ENCODE measurements at places on chromosomes 7 and 10.
A peak's percentile ranks its signal among the peaks of the same experiment; 100 is the strongest.

GRCh38 chr7:71766016-71766415 is 634.1 kb downstream of the GALNT17 start:
- no peak for DNase-seq

DNA sequence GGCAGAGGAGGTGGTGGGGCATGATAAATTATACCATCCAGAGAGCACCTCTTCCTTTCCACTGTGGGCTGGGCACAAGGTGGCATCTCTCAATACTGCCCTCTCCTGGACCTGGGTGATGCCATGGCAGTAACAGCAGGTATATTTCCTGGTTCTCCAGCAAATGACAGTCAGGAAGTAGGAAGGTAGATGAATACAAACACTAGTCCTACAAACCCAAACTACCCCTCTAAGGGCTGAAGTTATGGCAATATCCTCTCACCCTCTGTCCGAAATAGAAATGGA is 1004.9 kb downstream of the KCNMA1 start:
- DNase-seq, result no peak

DNA sequence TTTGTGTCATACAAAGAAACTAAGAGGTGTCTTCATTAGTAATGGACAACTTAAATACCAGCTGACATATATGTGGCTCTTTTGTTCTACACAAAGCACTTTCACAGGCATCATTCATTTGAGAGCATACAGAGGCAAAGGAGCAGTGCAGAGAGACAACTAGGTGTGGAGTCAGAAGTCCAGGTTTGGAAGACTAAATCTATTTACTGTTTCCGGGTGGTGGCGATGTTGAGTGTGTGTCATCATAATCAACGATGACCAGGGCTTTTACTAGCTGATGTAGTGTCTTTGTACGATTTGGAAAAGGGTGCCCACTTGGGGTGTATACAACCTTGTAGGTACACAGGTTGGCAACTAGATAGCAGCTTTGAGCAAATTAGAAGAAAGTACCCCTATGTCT is 195.5 kb upstream of the CCDC6 start:
- no peak for DNase-seq

- DNase-seq, result no peak
These were observed 12.2 kb downstream of the UBE3C start for GRCh38 chr7:157150882-157151281.

GRCh38 chr7:101924171-101924570 is 106.7 kb downstream of the CUX1 start:
- DNase-seq, result no peak

GRCh38 chr10:80694930-80695329 is 157.2 kb downstream of the SH2D4B start:
- DNase-seq, result no peak

DNA sequence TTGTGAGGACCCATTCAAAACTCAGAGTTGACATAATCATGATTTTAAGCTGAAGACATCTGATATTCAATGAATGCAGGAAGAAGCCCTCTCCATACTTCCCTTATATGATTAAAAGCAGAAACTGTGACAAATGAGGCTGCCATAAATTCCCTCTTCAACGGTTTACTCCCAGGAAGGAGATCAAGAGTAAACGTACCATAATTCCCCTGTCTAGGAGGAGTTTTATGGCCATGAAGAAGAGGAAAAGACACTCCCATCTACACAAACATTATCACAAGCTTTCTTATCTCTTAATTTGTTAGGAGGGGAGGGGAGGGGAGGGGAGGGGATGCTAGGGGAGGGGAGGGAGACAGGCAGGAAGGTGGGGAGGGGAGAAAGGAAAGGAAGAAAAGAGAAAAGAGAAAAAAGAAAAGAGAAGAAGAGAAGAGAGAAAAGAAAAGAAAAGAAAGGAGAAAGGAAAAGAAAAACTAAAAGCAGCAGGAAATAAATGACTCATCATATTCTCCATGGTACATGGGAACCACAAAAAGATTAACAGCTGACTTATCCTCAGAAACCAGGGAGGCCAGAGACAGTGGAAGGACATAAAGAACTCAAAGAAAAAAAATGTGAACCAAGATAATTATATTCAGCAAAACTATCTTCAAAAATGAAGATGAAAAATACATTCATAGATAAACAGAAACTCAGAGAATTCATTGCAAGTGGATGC is 121.6 kb downstream of the ALOX5 start:
- DNase-seq, result no peak

GRCh38 chr7:22577470-22578001 is 77.5 kb upstream of the STEAP1B start:
- DNase-seq, result peak; percentile 91

GRCh38 chr10:1468811-1469210 is 268.5 kb downstream of the ADARB2 start:
- DNase-seq, result no peak

GRCh38 chr7:112843151-112843550 is 53.0 kb upstream of the TMEM168 start:
- DNase-seq, result no peak

DNA sequence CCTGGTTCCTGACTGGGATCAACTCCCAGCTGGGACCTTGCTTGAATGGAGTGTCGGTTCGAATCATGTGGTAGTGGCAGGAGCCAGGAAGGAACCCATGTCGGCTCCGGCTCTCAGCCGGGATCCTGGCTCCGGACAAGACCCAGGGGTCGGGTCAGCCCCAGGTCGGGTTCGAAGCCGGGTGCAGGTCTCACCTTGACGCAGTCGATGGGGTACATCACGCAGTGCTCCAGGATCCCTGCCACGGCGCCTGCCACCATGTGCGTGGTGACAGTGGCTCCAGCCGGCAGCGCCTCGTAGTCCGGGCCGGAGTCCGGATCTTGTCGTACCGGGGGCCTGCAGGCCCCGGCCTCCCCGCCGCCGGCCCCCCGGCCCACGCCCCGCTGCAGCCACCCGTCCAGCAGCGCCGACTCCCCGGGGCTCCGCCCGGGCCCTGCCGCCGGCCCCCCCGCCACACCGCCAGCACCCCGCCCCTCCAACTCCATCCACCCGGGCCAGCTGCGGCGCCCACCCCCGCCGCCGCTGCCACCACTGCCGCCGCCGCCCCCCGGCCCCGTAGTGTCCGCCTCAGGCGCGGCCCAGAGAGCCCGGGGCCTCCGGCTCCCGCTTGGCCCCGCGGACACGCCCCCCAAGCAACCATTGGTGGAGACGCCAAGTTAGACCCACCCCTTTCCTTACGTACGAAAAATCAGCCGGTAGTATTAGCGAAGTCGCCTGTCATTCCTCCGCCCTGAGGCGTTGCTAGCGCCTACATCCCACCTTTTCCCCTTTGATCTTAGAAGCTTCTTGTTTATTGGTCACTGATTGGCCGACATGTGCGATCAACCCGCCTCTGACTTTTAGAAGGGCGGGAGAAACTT is at the start of gene SLC25A28:
Gene SLC25A28, minus strand, starts transcription at position 589 of the 860 bp plus-strand sequence. Its CDS starts 104 bp downstream, at position 485.
- DNase-seq, result peak; percentile 100

DNA sequence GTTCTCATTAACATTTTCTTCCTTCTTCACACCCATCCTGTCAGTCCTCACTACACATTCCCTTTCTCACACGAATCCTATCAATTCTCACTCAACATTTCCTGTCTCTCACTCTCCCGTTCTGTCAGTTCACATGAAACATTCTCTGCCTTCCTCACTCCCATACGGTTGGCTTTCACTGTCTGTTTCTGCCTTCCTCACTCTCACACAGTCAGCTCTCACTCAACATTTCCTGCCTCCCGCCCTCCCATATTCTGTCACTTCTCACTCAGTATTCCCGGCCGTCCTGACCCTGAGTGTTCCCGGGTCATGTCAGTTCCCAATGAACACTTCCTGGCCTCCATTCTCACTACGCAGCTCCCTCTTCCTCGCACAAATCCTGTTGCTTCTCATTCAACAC is 61.5 kb downstream of the DYNC2I1 start:
- DNase-seq, result no peak

- DNase-seq, result no peak
These were observed 38.9 kb downstream of the GLRX3 start for GRCh38 chr10:130175074-130175473.

- no peak for DNase-seq
These were observed 126.8 kb downstream of the WDR37 start for GRCh38 chr10:1183033-1183396.

DNA sequence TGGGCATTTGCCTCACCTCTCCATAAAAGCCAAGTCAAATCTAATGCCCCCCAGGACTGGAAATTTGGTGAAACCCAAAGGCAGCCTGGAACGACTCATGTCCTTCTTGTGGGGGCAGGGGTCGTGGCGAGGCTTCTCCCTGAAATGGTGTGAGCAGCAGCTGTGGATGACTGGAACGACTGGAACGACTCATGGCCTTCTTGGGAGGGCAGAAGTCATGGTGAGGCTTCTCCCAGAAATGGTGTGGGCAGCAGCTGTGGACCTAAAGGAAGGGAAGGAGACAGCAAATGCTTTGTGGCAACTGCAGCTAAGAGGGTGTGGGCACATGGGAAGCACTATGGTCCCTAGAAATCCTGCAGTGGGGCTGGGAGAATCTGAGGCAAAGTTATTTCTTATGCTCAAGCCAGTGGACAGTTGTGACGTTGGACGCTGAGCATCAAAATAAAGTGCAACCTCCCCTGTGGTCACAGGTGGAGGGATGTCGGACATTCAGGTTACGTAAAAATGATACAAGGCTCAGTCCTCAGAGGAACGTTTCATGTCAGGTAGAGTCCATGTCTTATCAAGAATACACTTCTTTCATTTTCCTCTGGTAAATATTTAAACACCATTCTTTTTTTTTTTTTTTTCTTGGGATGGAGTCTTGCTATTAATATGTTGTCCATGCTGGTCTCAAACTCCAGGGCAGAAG is 107.0 kb upstream of the KIF5B start:
- DNase-seq, result no peak

DNA sequence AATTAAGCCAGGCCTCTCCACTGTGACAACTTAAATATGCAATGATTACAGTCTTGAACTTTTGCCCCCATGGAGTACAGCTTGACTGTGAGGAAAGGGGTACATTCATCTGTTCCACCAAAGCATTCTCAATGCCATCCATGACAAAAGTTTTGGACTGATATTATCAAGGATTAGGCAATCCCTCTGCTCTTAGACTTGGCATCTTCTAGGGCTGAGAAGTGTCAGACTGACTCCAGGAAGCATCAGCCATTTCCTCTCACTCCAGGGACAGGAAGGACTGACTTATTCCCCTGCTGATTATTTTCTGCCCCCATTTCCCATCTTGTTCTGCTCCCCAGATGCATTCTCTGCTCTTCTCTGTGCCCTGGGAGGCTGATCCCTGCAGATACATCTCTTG is 69.7 kb downstream of the ZNF365 start:
- no peak for DNase-seq

GRCh38 chr7:47572094-47572445 is 9.8 kb downstream of the TNS3 start:
- no peak for DNase-seq

DNA sequence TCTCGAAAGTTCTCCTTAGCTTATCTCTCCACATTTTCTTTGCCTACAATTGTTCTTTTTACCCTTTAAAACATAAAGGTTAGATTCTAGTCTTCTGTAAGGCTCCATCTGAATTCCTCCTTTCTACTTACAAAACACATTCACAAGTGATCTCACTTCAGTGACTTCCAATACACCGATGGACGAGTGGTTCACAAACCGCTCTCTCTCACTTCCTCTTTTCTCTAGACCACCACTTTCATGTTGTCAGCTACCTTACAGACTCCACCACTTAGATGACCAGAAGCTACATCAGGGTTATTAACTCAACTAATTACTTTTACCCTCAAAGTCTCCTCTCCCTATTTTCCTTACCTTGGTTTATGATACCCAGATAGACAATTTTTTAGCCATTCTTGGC is 11.8 kb downstream of the MET start:
- no peak for DNase-seq

DNA sequence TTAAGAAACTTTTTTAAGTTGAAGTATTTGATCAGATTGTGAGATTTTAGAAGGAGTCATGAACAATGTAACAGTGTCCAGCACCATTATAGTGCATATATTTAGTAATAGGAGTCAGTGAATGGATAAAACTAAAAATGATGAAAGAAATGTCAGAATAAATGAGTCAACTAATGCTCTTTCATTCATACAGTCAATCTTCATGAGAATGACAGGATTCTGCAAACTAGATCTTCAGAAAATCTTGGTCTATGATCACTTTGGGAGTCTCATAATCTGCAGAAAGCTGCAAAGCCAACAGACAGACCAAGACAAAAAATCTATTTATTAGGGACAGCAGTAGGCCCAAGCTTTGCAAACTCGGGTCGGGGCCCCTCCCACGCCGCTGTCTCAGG is 710 bp downstream of the RNLS start:
- DNase-seq, result no peak

DNA sequence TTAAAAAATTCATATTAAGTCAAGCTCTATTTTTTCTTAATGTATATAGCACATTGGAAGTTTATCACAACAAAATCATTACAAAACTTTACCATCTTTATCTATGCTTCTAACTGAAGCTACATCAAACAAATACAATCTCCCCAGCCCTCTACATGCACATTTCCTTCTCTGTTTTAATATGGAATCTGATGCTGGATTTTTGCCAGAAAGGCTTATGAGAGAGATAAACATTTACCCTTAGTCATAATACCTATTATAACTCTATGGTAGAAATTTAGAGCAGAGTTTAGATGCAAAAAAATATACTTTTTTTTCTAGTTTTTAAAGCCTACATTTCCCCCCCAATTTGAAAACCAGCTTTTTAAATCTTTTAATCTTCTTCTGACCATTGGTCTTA is 1198.6 kb downstream of the GATA3 start:
- DNase-seq, result no peak

GRCh38 chr7:54833001-54833467 is 74.0 kb upstream of the SEC61G start:
- no peak for DNase-seq

- no peak for DNase-seq
These were observed 114.1 kb upstream of the MACROH2A2 start for GRCh38 chr10:69938541-69938991.

GRCh38 chr7:106630648-106631047 is 30.3 kb downstream of the CCDC71L start:
- DNase-seq, result no peak

GRCh38 chr7:24727154-24728120 is 29.8 kb downstream of the GSDME start:
- DNase-seq, result no peak

DNA sequence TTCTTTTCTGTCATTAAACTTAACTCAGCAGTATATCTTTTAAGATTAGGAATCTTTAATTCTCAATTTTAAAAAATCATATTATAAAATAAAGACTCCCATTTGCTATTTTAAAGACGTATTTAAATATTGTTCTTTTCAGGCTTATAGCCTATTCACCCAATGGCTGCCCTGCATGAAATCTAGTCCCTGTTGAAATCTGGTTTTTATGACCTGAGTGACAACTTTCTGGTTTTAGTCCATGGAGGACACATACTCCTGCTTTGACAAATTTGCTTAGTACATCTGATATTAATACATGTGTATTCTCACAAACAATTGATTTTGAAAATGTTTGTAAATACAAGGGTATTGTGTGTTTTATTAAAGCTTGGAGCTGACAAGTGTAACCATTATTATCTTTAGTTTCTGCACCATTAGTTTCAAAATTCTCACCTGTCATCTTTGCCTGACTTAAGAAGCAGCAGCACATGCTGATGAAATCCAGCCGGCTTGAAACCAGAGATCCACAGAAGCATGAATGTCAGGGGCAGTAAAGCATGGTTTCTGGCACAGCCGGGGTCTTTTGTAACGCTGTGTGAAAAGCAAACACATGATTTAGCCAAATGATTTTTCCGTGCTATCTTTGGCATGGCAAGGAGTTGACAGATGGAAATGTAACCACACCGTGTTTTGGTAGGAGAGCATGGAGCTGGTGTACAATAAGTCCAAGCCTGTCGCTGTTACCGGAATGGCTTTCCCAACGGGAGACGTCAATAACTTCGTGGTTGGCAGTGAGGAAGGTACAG is 262.8 kb downstream of the DYNC1I1 start:
- DNase-seq, result no peak

GRCh38 chr10:50392966-50393718 is 141.8 kb upstream of the ASAH2 start:
- DNase-seq, result no peak

- no peak for DNase-seq
These were observed 223.4 kb downstream of the BMPER start for GRCh38 chr7:34128762-34129161.
